Karpas-422 (cell line): ENCODE measurements at places on chromosomes 3 and 15. TPM values are rescaled to one million over a fixed set of nuclear protein-coding genes. Genes with fewer than 3 reads are reported as not detected.

Gene CCNB2
- total RNA-seq, result 35.4 and 65.2 TPM in 2 replicates

Gene DPPA2
- not detected in 2 replicates for total RNA-seq

Gene MINAR1
- total RNA-seq, result 2.7 and 3.8 TPM in 2 replicates

Gene GOLGA6A
- not detected in 2 replicates for total RNA-seq

Gene SAMMSON
- 0.18 TPM in 1 of 2 replicates, not detected in the other for total RNA-seq

Gene LPP
- 72.8 and 88.5 TPM in 2 replicates for total RNA-seq
